ENCODE measurements at places on chromosomes 11 and 22.

DNA sequence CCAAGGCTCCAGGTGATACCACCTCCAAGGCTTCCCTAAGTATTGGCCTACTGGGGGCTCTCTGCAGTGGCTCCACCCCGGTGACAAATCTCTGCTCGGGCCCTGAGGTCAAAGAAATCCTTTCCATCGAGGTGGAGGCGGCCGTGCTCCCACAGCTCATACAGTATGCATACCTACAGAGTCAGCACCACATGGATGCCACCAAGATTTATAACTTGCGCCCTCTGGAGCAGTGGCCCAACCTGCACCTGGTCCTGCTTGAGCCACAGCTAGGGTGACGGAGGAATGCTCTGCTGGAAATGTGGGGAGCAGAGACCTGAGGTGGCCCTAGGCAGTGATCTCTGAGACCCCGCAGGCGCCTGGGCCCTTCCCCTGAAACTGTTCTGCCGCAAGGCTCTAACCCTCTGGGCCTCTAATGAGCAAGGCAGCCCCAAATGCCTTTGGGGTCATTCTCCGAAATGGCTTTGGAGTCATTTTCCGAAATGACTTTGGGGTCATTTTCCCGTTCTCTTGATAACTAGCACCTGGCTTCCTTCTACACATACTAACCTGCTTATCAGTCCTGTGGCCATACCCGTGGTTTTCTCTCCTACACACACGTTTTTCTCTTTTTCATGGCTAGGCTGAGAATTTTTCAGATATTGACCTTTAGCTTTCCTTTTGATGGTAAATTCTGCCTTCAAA is 33.9 kb downstream of the TMEM45B start:
- no peak for DNase-seq

GRCh38 chr11:7525424-7525823 is 11.6 kb downstream of the PPFIBP2 start:
- no peak for DNase-seq

- DNase-seq: no peak
Observed at GRCh38 chr11:3123305-3123704, 41.8 kb downstream of the OSBPL5 start.

GRCh38 chr11:77411137-77411707 is 62.7 kb downstream of the PAK1 start:
- no peak for DNase-seq

DNA sequence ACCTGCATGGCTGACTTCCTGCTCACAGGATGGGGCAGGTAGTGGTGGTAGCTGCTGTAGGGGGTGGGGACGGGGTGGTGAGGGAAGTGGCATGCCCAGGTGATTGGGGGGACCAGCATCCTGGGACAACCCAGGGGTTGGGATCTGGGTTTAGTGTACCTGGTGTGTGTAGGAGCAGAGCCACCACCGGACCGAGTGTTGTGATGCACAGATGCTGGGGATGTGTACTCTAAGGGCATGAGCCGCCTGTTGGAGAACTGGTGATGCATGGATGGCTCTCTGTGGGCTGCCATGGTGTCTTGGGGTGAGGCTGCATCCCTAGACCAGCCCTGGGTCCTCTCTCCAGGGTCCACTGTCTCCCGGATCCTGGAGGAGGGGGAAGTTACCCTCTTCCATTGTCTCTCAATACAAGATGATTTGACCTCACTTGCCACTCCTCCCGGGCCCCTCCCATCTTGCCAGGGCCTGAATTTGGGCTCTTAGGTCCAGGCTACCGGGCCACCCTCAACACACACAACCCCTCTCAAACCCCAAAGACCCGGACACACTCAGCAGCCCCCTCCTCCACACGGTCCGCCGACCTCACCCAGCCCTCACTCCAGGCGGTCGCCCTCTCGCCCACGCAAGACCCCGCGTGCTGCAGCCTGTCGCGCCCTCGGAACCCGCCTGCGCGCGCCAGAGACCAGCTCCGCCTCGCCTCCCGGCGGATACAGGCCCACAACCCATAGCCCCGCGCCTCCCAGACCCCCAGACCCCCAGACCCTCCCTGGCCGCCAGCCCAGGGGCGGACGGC is 619 bp downstream of the LRRC75B start:
- no peak for DNase-seq

GRCh38 chr11:70621241-70621640 is 222.9 kb downstream of the CTTN start:
- no peak for DNase-seq

- DNase-seq: no peak
Observed at GRCh38 chr11:95066716-95067038, at the start of gene SRSF8. Gene SRSF8 (plus strand): TSS chr11:95066919. CDS start chr11:95067227, 308 bp downstream.

GRCh38 chr22:26585104-26585790 is 4.7 kb downstream of the TPST2 start:
- DNase-seq: no peak

DNA sequence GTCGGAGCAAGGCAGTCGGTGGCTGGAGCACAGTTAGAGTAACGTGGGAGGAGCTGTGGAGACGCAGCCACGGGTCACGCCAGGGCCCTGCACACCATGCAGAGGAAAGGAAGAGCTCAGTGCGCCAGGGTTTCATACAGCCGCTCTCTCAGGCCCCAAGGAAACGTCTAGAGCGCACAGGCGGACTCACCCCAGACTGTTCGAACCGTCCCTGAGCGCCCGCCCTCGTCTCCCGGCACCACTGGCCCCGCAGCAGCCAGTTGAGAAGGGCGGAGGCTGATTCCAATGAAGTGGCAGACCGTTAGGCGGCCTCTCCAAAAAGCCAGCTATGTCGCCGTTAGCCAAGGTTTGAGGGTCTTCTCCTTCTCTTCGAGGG is 483 bp upstream of the HYLS1 start:
- DNase-seq: no peak

All from activated CD8-positive, alpha-beta memory T cell treated with anti-CD3 and anti-CD28 coated beads for 24 hours (primary cell).